ENCODE measurements at places on chromosomes 6 and 20.

DNA sequence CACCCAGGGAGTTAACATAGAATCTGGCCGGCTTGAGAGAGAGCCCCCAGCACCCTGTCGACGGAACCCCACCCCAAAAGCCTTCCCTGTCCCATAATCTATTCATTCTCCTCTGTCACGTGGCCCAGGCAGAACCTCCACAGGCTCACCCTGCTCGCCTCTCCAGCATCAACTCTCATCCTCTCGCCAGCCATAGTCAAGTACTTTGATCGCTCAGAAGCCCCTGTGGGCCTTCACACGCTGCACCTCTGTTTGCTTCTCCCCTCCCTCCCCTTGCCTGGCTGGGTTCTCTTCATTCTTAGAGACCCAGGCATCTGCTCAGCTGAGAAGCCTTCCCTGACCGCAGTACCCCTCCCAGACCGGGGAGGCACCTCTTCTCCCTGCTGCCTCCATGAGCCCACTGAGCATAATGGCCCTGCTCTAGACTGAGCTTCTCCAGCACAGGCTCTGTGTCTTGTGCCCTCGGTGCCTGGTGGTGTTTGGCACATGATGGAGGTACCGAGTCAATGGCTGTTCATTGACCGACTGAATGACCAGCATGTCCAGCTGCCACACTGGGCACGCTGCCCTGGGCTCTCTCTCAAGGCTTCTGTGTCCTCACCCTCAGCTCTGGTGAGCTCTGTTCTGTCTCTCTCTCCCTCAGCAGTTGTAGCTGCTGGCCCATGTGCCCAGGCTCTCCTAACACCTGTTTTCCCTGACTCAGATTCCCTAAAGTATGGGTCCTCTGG, 33.7 kb downstream of the PKIG start:
- no peak for DNase-seq

DNA sequence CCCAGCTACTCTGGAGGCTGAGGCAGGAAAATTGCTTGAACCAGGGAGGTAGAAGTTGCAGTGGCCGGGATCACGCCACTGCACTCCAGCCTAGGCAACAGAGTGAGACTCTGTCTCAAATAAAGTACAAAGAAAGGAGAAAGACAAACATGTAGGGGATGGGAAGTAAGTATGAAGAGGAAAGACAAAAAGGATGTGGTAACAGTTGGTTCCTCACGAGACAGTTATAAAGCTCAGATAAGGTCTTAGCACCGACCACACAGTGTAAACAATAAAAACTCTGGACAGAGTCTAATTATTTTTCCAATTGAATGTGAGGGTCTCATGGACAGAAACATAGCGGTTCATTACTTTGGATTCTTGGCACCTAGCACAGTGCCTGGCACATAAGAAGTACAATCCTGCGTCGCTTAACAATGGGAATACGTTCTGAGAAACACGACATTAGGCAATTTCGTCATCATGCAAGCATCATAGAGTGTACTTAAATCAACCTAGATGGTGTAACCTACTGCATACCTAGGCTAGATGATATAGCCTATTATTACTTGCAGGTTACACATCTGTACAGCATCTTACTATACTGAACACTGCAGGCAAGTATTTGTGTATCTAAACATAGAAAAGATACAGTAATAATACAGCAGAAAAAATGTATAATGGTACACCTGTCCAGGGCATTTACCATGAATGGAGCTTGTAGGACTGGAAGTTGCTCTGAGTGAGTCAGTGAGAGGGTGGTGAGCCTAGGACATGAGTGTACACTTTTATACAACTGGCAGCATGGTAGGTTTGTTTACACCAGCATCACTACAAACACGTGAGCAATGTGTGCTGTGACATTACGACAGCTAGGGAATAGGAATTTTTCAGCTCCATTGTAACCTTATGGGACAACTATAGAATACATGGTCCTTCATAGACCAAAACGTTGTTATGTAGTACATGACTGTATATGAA, 38.2 kb downstream of the MBOAT1 start:
- DNase-seq: no peak

DNA sequence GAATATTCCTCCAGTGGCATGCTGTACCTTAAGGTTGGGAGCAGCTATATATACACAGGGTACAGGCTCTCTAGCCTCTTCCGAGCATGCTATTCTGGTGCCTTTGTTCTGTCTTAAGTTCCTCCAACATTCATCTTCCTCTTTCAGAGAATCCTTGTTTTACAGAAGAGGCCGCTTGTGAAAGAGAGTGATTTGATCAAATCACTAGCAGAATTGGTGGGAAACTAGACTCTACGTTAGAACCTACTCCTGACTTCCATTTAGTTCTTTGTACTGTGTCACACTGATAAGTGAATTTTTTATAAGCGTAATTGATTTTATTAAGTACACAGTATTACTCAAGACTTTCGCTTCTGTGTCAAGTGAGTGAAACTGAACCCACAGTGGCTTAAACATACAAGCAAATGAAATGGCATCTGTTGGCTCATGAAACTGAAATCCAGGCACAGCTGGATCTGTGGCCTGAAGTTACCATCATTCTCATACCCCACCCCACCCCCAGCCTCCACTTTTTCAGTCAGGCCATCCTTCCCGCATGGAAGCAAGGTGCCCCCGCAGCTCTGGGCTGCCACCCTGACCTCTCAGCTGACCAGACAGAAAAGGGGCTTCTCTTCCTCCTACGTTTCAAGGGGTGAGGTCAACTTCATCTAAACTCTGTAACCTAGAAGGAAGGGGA, 102.3 kb downstream of the RPP40 start:
- DNase-seq: no peak

DNA sequence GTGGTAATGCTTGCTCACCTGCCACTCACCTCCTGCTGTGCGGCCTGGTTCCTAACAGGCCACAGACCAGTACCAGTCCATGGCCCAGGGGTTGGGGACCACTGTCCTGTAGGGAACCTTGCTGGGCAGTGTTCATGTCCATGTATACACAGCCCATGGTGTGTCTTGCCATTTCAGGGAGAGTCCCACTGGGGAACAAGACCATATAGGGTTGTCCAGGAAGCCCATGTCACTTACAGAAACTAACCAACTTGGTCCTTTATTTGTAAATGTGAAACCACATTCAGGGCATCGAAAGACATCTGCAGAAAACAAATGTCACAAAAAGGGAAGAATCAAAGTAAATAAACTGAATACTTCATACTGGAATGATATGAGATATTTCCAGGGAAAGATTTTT, 179.1 kb downstream of the NFATC2 start:
- DNase-seq: no peak

GRCh38 chr6:53165293-53165692, 16.7 kb upstream of the GCM1 start:
- no peak for DNase-seq

DNA sequence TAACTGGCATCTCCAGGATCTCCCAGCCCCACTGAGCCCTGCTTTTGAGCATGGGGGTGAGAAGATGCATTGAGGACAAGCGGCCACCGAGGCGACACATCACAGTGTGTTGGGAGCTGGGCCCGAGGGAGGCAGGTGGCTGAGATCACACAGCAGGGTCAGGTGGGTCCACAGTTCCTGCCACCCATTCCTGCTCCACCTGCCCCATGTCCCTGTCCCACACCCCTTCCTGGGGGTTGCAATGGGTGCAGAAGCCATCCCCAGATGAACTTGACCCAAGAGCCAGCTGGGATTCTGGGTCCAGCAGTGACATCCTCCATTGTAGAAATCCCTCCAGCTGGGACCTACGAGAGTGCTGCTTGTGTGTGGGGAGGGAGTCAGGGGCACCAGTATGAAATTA, 1.0 kb downstream of the TGM2 start:
- no peak for DNase-seq

GRCh38 chr20:36926653-36927200, 24.8 kb downstream of the SAMHD1 start:
- no peak for DNase-seq

GRCh38 chr20:21394551-21394950, 2.8 kb downstream of the NKX2-4 start:
- DNase-seq: no peak

GRCh38 chr6:157376706-157377230, 4.2 kb upstream of the ZDHHC14 start:
- DNase-seq: no peak

GRCh38 chr6:152136449-152136825, 329.0 kb downstream of the ESR1 start:
- peak; percentile 43 for DNase-seq

DNA sequence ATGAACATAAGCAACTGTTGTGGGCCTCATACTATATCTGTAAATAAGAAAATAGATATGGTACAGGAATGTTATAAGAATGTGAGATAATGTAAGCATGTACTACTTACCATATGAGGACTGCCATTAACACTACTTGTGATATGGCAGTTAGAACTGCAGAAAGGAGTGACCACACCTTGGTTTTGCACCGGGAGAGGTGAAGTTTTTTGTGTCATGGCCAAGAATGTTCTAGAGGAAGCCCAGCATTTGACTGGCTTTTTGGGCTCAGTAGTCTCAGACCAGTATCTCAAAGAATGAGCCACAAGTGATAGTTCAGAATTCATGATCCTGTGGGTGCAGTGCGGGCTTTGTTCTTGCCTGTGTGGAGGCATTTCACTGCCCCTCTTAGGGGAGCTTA, 123.5 kb downstream of the CLIC5 start:
- no peak for DNase-seq

DNA sequence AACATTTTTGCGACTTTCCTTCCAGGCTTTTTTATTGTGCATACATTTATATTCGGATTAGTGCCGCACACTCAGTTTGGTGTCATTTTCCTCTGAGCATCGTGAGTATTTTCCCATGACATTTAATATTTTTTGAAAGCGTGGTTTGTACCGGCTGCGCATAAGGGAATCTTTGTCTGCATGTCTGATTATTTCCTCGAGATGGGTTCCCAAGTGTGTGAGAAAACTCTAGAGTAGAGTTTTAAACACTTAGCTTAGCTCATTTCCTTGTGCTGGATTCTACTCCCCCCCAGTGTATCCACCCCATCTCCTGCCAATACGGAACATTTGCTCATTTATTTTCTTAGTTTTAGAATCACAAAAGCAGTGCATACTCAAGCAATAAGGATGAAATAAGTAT, 94.3 kb downstream of the CDC5L start:
- no peak for DNase-seq

DNA sequence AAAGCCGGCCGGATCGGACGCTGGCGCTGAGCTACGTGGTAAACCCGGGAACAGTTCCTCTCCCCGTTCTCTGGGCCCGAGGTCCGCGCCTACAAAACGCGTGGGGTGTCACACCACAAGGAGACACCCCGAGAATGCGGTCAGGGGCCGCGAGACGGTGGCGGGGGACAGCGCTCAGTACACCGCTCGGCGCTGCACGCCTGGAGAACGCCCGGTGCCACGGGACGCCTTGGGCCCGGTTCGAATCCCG, 670 bp downstream of the NCOA5 start:
- no peak for DNase-seq

DNA sequence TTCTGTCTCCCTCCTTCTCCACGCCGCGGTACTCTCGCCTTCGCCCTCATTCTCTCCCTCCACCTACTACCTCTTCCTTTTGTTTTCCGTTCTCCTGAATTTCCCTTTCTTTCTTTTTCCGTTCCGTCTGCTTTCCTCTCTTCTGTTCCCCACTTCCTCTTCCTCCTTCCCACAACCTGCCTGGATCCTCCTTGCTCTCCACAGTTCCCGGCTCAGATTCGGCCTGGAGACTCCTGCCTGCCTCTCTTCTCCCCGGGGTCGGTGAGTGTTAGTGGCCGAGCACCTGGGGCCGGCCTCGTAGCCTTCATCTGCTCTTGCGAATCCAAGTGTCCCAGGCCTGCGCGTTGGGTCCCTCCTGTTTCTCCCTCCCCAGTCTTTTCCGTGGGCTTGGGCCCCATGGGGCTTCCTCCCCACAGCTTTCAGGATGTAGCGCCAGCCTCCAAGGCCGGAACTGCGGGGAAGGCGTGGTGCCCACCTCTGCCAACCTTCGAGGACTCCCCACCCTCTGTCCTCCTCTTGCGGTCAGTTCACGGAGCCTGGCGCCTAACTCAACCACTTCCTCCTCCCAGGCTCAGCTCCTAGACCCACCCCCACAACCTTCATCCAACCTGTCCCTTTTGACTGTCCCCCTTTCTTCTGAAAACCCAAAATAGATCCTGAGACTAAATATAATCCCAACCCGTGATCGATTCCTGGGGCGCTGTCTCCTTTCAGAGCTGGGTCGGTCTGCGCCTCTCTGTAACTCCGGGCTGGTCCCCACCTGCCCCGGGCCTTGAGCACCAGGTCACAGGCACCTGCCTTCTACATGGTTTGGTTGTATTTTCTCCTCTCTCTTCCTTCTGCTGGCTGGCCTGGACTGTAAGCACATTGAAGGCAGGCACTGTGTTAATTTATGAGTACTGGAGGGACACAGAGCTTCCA, 6.8 kb downstream of the NRN1 start:
- DNase-seq: no peak

- DNase-seq: peak; percentile 86
Observed at GRCh38 chr6:36666826-36667591, 11.5 kb upstream of the CDKN1A start.

GRCh38 chr20:55500130-55500529, 505.2 kb downstream of the CBLN4 start:
- no peak for DNase-seq

- DNase-seq: no peak
Observed at GRCh38 chr20:47981222-47981621, 195.9 kb upstream of the SULF2 start.

GRCh38 chr6:139175389-139175948, 40.6 kb downstream of the HECA start:
- no peak for DNase-seq
